Activated CD4-positive, alpha-beta T cell treated with anti-CD3 and anti-CD28 coated beads, Interleukin-2, Interleukin-4, amounts not matched to agents 100 ng/mL and 50 ng/mL, durations not matched to agents 16 hours and 8 hours (primary cell): ENCODE measurements at places on chromosomes 13 and 19.
A peak's percentile ranks its signal among the peaks of the same experiment; 100 is the strongest.

DNA sequence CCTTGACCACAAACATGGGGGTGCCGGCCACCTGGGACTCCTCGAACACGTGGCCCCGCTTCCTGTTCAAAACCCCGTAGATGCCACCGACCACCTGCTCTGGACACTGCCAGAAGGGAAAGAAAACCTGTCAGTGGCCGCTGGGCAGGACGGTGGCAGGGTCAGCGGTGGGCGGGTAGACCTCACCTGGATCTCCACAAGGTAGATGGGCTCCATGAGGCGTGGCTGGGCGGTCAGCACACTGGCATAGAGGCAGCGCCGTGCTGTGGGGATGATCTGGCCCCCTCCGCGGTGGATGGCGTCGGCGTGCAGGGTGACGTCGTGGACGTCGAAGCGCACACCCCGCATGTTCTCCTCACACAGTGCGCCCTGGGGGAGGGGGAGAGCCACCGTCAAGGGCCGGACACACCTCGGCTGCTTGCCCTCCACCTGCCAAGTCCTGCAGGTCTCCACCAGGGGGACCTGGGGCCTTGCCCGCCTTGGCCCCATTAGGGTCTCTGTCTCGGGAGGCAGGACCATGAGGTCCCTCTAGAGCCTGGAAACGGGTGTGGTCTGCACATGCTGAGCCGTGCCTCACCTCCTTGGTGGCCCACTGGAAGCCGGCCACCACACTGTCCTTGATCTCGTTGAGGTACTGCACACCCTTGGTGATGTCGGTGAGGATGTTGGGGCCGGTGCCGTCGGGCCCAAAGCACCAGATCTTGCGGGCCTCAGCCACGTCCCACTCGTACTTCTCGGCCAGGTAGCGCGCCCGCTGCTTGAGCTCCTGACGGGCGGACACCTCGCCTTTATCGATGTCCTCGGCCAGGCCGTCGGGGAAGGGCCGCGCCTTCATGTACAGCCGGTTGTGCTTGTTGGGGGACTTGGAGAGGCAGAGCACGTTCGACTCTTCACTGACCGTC lies 6.6 kb upstream of the DAPK3 start:
- DNase-seq: no peak

GRCh38 chr13:65746406-65746921 lies 1483.7 kb downstream of the PCDH9 start:
- no peak for DNase-seq

DNA sequence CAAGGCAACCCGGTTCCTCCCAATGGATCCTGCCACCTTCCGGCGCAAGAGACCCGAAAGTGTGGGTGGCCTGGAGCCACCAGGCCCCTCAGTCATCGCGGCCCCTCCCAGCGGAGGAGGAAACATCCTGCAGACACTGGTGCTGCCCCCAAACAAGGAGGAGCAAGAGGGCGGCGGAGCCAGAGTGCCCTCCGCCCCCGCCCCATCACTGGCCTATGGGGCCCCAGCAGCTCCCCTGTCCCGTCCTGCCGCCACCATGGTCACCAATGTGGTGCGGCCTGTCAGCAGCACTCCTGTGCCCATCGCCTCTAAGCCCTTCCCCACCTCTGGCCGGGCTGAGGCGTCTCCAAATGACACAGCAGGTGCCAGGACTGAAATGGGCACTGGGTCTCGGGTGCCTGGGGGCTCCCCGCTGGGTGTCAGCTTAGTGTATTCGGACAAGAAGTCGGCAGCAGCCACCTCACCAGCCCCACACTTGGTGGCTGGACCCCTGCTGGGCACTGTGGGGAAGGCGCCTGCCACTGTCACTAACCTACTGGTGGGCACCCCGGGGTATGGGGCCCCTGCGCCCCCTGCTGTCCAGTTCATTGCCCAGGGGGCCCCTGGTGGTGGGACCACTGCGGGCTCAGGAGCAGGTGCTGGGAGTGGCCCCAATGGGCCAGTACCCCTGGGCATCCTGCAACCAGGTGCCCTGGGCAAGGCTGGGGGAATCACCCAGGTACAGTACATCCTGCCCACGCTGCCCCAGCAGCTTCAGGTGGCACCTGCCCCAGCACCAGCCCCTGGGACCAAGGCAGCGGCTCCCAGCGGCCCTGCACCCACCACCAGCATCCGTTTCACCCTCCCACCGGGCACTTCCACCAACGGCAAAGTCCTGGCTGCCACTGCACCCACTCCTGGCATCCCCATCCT lies 11.2 kb upstream of the PRR19 start:
- peak; percentile 36 for DNase-seq

DNA sequence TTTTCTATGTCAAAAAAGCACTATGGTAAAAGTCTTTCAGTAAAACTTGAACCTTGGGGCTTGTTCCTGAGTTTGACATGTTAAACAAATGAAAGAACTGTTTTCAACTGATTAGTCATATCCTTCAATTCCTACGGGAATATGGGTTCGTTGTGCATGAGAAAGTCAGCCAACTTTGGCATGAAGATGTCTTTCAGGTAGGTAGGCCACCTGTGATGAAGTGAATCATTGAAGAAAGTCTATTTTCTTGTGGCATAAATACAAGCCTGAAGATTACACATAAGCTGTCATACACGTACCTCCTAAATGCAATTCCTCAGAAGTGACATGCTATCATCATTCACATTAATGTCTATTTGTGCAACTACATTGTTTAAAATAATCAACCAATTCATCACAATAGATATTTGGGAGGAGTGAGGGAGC lies 513.0 kb downstream of the IRS2 start:
- DNase-seq: no peak

DNA sequence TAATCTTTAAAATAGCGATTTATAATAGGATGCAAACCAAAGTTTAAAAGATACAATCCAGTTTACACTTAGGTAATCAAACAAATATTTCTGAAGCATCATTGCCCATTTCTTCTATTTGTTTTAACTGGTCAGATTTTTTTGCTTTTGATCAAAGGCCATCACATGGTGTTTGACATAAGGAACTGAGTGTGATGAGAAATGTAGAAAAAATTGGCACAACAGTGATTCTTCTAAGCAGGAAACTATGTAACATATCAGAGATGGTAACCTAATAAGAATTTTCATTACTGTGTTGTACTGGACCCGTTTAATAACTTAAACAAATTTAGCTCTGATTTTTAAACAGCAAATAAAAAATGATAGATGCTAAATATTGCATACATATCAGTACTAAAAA lies 644.7 kb upstream of the KLF12 start:
- no peak for DNase-seq

DNA sequence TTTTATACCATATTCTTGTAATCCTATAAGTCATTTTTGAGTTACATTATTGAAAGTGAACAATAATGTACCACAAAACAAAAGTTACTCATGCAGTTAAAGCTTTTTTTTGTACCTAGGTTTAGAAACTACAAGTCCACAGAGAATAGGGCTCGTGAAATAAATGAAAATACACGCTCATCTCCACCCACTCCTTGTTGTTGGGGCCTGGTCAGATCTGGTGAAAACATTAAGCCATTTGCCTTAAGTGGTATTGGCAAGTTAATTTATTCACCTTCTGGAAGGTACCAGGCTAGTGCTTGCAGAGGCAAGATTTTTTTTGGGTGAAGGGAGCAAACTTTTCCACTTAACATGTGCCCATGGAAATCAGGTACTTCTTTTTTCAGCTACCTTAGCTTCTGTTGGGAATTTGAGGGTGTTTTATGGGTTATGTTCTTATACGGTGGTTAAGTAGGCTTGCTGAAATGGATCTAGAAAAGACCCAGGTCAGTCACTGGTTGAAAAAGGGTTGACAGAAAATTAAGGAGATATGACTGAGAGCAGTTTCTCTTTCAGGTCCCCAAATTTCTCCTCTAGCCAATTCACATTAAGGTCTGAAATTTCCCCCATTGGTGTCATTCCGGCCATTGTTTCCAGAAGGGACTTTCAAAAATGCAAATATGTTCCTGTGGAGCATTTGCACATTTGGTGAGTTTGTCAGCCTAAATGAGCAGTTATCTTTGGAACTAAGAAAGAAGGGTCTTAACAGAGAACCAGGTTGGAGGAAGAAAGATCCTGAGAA lies 143.3 kb downstream of the KCNRG start:
- no peak for DNase-seq
